ENCODE measurements at places on chromosomes 2 and 18.

DNA sequence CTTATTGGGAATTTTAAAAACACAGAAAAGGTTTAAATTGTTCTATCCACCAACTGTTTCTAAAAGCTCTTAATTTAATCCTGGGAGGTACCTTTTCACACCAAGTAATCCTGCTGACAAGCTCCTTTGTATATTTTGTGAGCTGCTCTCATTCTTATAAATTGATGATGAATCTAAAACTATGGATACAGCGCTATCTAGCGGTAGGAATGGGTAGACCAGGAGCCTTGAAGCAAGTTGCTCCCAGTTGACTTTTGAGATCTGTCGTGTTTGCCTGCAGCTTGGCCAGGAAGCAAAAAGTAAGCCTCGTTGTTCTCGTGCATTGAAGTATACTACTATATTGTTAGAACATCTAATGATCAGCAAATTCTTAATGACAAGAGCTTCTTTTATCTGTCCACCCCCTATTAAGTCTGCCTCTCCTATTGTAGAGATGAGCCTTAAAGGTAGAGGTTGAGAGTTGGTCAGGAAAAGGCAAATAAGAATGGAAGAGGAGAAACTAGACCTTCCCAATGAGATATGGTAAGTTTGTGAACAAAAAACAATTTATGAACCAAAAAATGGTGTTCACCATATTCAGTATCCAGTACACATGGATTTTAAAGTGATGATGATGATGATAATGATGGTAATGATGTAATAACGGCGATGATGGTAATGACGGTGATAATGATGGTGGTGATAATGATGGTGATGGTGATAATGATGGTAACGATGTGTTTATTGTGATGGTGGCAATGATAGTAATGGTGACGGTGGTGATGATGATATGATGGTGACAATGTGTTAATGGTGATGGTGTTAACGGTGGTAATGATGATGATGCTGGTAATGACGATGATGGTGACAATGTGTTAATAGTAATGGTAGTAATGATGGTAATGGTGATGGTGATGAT is 212.1 kb upstream of the NCKAP5 start:
- H3K4me3 ChIP-seq: no peak overlapping the region
- no peaks in the 10 kb centered on the region for H3K4me1 ChIP-seq
- H3K36me3 ChIP-seq: no peaks in the 10 kb centered on the region
- no peaks in the 10 kb centered on the region for H3K27me3 ChIP-seq
- H3K27ac ChIP-seq: no peak overlapping the region

DNA sequence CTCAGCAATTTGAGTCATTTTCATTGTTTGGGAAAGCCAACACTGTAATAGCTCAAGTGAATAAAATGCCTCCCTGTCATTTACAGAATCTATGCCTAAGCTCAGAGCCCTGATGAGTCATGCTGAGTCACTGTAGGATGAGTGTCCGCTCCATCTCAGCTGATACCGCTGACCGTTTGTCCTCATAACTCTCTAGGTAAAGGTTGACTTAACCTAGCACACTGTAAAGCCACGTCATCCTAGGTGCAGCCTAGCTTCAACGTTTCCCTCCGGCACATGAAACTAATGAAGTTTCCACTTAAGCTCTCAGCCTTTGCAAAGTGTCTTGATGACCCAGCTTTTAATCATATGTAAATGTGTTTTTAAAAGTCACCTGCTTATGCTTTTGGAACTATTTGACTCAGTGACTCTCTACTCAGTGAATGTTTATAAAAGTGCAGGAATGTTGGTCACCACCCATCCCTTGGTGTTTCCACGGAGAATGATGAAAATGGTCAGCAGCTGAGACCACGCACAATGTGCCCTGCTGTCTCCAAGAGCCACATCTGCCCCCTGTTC is 154.0 kb downstream of the PMAIP1 start:
- H3K36me3 ChIP-seq: no peaks in the 10 kb centered on the region
- no peaks in the 10 kb centered on the region for H3K4me1 ChIP-seq
- DNase-seq: no peak

DNA sequence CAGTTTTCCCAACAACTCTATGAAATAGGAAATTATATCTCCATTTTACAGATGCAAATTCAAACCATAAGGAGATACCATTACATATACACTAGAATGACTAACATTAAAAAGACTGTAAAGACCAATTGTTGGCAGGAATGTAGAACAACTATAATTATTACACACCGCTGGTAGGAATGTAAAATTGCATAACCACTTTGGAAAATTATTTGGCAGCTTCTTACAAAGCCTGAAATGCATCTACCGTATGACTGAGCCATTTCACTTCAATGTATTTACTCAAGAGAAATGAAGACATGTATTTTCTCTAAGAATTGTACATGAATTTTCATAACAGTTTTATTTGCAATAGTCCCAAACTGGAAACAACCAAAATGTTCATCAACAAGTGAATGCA is 189.1 kb upstream of the BCL2L11 start:
- H3K4me3 ChIP-seq: no peak overlapping the region
- no peak overlapping the region for H3K27ac ChIP-seq
- no peak for DNase-seq
- peaks cover 19% of the 10 kb centered on the region for H3K27me3 ChIP-seq
- H3K4me1 ChIP-seq: peaks cover 7% of the 10 kb centered on the region

GRCh38 chr2:28545590-28546200 is 49.8 kb downstream of the PLB1 start:
- peaks cover 2% of the 10 kb centered on the region for H3K27me3 ChIP-seq
- H3K27ac ChIP-seq: no peak overlapping the region
- H3K36me3 ChIP-seq: peaks cover 2% of the 10 kb centered on the region
- peak overlapping the region; percentile 8 for H3K4me3 ChIP-seq

DNA sequence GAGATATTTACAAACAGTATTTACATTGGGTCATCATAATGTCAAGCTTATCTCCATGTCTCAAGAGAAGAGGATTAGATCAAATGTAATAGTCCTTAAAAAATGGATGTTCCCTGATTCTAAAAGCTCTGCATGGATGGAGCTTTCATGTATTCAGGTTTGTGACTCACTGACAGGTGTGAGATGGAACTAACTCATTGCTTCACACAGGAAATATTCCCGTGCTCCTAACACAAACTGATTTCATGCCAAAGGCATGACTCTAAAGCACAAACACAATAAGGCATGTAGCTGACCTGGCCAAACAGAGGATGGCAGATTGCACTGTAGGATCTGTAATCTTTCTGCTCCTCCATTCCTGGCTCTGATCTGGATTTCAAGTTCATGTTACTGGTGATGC is 110.0 kb downstream of the ALK start:
- H3K27ac ChIP-seq: no peak overlapping the region
- peaks cover 47% of the 10 kb centered on the region for H3K27me3 ChIP-seq
- H3K4me1 ChIP-seq: no peaks in the 10 kb centered on the region
- no peak for DNase-seq
- peaks cover 2% of the 10 kb centered on the region for H3K36me3 ChIP-seq

- DNase-seq: no peak
- H3K36me3 ChIP-seq: no peaks in the 10 kb centered on the region
These were observed 372.6 kb downstream of the RPRM start for GRCh38 chr2:153105829-153106578.

- H3K27me3 ChIP-seq: no peaks in the 10 kb centered on the region
- peaks cover 7% of the 10 kb centered on the region for H3K36me3 ChIP-seq
- H3K4me3 ChIP-seq: no peak overlapping the region
- no peak overlapping the region for H3K27ac ChIP-seq
These were observed 36.6 kb downstream of the ZAP70 start for GRCh38 chr2:97750017-97750416.

GRCh38 chr2:239739206-239739605 is 285.9 kb downstream of the NDUFA10 start:
- H3K27me3 ChIP-seq: no peaks in the 10 kb centered on the region
- no peaks in the 10 kb centered on the region for H3K36me3 ChIP-seq
- H3K27ac ChIP-seq: no peak overlapping the region
- H3K4me1 ChIP-seq: no peaks in the 10 kb centered on the region

DNA sequence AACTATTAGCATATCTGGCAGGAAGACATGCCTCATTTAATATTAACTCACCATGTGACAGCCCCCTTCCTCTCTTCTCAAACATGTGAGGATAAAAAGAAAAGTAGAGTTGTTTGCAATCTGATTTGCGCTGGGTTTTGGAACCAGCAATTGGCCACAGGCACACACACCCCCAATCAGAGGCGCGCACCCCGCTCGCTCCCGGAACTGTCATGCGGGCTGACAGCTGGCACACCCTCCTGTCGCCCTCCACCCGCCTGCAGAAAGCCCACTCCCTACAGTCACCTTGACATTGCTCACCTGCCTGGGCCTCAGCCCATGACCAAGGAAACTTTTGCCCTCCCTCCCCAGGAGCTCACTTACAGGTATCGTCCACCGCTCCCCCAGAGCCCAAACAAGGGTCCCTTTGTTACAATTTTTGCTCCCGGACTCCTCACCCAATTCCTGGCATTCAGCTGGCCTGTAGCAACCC is 1.1 kb downstream of the COBLL1 start:
- no peak overlapping the region for H3K27ac ChIP-seq
- H3K36me3 ChIP-seq: no peaks in the 10 kb centered on the region
- H3K27me3 ChIP-seq: peaks cover 19% of the 10 kb centered on the region

- peaks cover 20% of the 10 kb centered on the region for H3K36me3 ChIP-seq
- H3K4me1 ChIP-seq: peaks cover 45% of the 10 kb centered on the region
- H3K27ac ChIP-seq: peak overlapping the region; percentile 50
- H3K4me3 ChIP-seq: no peak overlapping the region
- no peaks in the 10 kb centered on the region for H3K27me3 ChIP-seq
These were observed 18.3 kb downstream of the TRIB2 start for GRCh38 chr2:12734914-12735654.

GRCh38 chr2:9112079-9112721 is 94.4 kb upstream of the ASAP2 start:
- no peaks in the 10 kb centered on the region for H3K4me1 ChIP-seq
- no peaks in the 10 kb centered on the region for H3K36me3 ChIP-seq
- no peak overlapping the region for H3K4me3 ChIP-seq
- peaks cover 18% of the 10 kb centered on the region for H3K27me3 ChIP-seq
- DNase-seq: no peak
- no peak overlapping the region for H3K27ac ChIP-seq

DNA sequence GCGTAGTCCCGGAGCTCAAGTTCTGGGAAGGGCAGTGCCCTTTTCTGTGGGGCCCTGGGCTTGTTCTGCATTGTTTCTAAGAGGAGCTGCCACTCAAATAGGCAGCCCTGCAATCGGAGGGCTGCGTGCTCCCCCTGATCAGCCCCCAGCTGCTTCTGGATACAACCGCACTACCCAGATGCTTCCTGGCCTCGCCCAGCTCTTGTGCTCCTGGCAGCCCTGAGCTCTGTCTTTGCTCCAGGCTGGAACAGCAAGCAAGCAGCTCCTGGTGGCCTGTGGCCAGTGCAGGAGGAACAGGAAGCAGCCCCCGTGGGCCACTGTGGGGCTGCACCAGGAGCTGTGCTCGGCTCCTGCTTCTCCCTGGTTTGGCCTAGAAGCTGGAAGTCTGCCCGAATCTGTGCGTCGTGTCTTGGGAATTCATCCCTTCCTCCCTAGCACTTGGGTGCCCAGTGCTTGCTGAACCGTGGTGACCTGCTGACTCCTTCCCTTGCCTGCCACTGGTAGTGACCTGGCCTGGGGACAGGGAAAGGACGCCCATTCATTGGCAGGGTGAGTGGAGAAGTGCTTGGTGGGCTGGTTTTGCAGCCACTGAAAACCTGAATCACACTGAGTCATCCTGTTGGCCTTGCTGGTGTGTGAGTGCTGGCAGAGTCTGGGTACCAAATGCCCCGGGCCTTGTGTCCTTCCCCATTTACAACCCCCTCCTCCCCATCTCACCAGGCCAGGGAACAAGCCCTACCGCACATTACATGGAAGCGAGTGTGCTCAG is 27.3 kb upstream of the NTSR2 start:
- DNase-seq: no peak
- peaks cover 4% of the 10 kb centered on the region for H3K4me1 ChIP-seq
- no peaks in the 10 kb centered on the region for H3K27me3 ChIP-seq

- no peak for DNase-seq
- H3K27ac ChIP-seq: no peak overlapping the region
- H3K36me3 ChIP-seq: no peaks in the 10 kb centered on the region
- H3K4me3 ChIP-seq: no peak overlapping the region
These were observed 52.6 kb downstream of the SH2D6 start for GRCh38 chr2:85470850-85471800.

DNA sequence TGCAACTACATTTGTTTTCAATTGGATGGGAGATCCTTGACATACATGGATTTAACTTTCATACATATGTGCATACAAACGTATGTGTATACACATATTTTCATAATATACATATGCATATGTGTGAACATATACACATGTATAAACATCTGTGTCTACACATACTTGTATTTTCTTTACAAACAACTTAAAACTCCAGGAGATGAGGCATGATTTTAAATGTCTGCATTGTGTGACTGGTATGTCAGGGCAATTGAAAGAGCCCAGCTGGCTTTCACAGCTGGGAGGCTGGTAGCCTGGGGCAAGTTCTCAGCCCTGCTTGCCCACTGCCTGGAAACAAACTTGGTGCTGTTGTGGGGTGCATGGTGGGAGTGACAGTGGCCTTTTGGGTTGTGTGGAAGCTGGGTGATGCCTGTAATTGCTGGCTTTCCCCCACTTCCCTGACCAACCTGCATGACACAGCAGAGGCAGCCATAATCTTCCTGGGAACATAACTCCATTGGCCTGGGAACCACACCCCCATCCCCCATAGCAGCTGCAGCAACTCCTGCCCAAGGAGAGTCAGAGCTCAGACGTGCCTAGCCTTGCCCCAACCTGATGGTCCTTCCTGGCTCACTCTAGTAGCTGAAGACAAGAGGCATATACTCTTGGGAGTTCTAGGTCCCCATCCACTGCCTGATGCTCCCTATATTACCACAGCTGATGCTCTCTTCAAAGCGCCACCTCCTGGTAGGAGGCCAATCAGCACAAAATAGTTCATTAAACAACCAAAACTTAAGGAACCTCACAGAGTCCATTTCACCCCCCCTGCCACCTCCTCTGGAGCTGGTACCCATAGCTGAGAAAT is 158.3 kb downstream of the CERS6 start:
- H3K4me3 ChIP-seq: no peak overlapping the region
- peaks cover 24% of the 10 kb centered on the region for H3K27me3 ChIP-seq
- DNase-seq: no peak
- no peak overlapping the region for H3K27ac ChIP-seq

GRCh38 chr2:182240862-182241371 is 185.9 kb downstream of the PDE1A start:
- H3K27ac ChIP-seq: no peak overlapping the region
- peaks cover 2% of the 10 kb centered on the region for H3K36me3 ChIP-seq
- H3K4me1 ChIP-seq: no peaks in the 10 kb centered on the region
- no peaks in the 10 kb centered on the region for H3K27me3 ChIP-seq
- DNase-seq: no peak
